HAP-1 (cell line): ENCODE measurements at places on chromosomes 11 and 22.

DNA sequence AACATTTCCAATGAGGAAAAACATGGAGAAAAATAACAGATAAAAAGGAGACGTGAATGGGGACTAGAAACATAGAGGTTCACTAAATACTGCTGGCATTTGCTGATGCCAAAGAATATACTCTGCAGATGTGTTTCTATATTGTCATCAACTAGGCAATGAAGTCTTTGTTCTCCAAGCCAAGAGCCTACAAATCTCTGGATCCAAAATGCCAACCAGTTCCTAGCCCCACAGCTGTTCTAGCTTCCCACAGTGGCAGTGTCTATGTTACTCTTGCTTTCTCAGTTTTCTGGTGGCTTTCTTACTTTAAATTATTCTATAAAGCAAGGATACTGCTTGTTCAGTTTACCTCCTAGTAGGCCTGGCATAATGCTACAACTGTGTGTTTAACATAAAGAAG is 977.9 kb upstream of the CCDC90B start:
- DNase-seq: no peak

- no peak for DNase-seq
Measured at GRCh38 chr22:35220221-35220620, 37.1 kb upstream of the HMGXB4 start.

DNA sequence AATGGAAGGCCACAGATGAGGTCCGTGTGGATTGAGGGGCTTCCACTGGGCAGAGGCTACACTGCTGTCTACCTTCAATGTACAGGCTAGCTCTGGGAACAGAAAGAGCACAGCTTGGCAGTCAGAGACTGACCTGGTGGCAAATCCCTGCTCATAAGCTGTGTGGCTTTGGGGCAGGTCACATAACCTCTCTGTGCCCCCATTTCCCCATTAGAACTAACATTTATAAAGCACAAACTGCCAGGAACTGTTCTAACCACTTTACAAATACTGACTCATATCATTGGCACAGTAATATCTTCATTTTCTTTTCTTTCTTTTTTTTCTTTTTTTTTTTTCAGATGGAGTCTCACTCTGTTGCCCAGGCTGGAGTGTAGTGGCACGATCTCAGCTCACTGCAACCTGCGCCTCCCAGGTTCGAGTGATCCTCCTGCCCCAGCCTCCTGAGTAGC is 3.1 kb downstream of the FOSL1 start:
- no peak for DNase-seq

- peak; percentile 63 for DNase-seq
Measured at GRCh38 chr11:120511116-120511819, at the start of gene GRIK4. GRIK4 (plus strand) TSS chr11:120511748; CDS start chr11:120660319, 148,571 bp downstream.

DNA sequence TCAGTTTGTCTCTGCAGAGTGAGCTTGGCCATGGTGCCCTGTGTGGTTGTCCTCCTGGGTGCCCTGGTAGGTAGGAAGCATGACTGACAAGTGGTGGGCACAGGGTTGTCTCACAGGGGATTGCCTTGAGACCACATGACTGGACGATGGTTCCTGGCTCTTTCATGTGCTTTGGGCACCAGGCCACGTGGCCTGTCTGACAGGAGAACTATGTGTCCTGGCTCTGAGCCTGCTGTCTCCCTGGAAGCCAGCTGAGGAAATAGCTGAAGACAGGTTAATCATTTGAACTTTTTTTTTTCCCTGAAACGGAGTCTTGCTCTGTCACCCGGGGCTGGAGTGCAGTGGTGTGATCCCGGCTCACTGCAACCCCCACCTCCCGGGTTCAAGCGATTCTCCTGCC is 93.2 kb downstream of the LDLRAD3 start:
- DNase-seq: no peak

DNA sequence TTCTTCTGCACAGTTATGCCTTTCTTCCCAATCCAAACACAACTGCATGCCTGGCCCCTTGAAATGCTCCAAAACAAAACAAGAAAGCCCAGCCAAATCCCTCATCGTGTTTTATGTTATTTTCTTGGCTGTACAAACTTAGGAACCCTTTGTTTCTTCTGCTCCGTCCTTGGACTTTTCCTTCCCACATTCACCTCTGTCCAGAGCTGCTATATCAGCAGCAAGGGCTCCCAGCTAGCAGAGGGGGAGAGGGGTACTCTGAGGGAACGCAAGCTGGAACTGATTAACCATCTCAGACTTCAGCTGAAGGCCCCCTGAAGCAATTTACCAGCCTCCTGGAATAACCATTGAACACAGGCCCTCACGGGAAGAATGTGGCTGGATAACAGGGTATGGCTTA is 214.7 kb downstream of the TENM4 start:
- no peak for DNase-seq

GRCh38 chr22:26321469-26321913 is 107.6 kb upstream of the ASPHD2 start:
- no peak for DNase-seq

DNA sequence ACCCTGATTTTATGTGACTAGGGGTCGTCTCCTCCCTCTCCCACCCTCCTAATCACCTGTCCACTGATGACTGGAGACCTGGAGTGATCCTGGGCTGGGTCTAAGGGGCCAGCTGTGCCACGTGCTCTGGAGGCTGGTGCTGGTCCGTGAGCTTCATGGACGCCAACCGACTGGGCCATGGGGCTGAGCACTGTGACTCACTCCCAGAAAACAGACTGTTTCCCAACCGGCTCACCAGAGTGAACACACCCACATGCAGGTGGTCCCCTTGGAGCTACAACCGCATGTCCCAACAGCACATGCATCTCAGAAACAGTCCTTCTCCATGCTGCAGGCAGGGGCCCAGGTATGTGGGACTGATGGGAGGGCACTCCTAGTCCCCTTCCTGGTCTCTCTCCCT is 14.0 kb upstream of the LMO1 start:
- DNase-seq: no peak

- DNase-seq: no peak
Measured at GRCh38 chr22:38218661-38219622, 17.1 kb downstream of the MAFF start.

- DNase-seq: no peak
Measured at GRCh38 chr22:26889802-26890201, 232.4 kb downstream of the MIAT start.

DNA sequence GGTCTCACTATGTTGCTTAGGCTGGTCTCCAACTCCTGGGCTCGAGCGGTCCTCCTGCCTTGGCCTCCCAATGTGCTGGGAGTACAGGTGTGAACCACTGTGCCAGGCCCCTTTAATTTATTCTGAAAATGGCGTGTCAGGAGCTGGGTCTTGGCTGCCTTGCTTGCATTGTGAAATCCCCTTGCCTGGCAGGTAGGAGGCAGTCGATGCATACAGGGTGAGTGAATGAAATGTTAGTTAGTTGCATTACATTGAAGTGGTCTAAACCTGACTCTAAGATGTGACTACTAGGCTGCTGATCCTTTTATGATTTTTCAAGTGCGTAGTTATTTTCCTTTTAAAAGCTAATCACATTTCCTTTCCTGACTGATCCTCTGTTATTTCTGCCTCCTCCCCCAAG is 42.9 kb downstream of the PARVB start:
- no peak for DNase-seq

- no peak for DNase-seq
Measured at GRCh38 chr11:92804388-92804966, 165.0 kb upstream of the MTNR1B start.

- DNase-seq: no peak
Measured at GRCh38 chr11:27274854-27275395, 88.1 kb downstream of the CCDC34 start.

- DNase-seq: no peak
Measured at GRCh38 chr22:46465345-46465720, 72.1 kb downstream of the CELSR1 start.

GRCh38 chr11:80469871-80470270 is 1029.0 kb upstream of the TENM4 start:
- no peak for DNase-seq

DNA sequence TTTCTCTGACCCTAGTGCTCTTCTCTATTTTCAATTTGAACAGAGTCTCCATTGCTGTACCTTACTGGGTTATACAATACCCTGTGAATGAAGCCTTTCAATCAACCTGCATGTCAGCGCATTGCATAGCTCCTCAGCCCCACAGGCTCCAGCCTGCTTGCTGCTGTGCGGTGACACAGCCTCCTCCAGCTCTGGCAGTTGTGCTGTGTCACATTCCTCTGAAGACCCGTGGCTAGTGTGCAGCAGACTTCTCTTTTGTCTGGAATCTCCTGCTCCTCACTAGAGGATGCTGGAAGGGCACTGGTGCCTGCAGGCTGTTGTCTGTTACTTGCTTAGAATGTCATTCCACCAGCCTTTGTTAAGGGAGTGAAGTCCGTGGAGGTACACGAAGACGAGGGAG is 390.1 kb upstream of the B3GAT1 start:
- no peak for DNase-seq

DNA sequence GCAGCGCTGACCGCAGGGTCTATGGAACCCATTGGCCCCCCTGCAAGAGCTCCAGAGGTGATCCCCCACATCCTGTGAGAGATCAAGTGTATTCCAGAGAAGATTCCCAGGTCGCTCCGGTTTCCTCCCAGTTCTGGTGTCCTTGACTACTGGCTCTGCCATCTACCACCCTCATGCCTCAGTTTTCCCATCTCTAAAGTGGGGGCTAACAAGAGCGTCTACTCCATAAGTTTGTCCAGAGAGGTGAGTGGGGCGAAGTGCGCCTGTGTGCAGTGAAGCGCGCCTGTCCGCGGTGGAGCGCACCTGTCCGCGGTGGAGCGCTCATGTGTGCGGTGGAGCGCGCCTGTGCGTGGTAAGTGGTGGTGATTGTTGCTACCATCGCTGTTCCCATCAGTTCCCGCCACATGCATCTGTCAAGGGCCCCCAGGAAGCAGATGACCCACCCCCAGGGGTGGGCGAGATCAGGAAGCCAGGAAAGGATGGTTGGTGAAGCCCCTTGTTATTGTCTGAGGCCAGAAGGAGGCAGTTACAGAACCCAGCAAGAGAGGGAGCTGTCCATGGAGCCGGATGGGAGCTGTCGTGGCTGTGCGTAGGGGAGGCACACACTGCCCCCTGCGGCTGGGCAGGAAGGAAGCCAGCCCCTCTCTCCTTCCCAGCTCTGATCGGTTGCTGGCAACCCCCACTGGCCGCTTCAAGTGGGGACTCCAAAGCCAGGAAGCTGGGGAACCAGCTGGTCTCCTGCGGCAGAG is 73.2 kb upstream of the FGF3 start:
- peak; percentile 30 for DNase-seq

DNA sequence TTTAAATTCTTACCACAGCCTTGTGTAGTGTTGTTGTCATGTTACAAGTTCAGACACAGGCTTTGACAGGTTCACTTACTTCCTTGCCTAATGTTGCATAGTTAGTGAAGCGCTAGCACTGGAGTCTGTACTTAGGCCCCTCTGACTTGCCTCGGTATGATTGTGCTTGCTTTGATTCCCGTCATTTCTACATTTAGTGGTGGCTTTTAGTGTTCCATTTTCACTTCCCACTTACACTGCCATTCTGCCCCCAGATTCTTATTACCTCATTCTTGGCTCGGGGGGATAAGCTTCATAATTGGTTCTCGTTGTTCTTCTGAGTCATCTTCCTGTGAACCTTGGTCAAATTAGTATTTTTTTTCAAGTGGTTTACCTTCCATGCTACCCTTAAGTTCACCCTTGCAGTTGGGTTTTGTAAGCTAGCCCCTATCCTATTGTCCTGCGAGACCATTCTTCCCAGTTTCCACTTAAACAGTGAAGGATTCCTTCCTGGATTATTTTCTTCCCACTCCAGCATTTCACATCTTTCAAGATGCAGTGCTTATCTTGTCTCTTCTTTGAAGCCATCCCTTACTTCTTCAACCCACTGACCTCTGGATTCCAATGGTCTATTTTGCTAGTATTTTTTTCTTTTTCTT is 68.7 kb downstream of the DDX10 start:
- no peak for DNase-seq

DNA sequence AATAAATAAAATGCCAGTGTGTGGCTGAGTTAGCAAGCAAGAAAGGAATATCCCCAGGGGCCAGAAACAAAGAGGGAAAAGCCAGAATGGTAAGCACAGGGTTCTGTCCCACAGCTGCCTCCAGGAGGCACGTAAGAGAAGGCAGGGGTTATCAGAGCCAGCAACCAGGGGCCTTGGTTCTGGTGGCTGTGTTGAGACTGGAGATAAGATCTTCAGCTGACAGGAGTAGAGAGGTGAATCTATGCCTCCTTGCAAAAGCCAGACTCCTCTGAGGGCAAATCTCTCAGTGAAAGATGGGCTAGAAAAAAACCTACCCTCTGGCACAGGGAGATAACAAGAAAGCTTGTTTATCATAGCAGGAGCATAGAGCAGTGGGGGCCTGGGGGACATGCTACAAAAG is 29.8 kb upstream of the NFAM1 start:
- no peak for DNase-seq

DNA sequence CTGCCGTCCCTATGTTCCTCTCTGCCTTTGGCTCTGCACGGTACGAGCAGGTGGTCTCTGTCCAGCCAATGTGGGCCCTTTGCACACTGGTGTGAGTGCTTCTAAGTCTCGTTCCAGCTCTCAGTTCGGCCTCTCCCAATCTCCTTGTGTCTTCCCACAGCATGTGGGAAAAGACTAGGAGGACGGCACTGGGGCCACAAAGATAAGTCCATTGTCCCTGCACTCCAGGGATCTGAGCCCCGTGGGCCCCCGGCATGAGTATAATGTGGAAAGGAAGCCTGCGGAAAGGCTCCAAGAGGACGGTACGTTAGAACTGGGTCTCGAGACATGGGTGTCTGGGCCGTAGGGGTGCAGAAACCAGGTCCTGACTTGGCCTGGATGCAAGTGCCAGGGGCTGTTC is 16.4 kb downstream of the MYEOV start:
- DNase-seq: no peak

DNA sequence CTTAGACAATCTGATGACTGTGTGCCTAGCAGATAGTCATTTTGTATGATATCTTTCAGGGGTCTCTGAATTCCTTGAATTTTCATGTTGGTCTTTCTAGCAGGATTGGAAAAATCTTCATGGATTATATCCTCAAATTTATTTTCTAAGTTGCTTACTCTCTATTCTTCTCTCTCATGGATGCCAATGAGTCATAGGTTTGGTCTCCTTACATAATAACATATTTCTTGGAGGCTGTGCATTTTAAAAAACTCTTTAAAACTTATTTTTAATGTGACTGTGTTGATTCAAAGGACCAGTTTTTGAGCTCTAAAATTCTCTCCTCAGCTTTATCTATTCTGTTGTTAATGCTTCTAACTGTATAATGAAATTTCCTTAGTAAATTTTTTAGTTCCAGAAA is 198.7 kb downstream of the AASDHPPT start:
- no peak for DNase-seq

DNA sequence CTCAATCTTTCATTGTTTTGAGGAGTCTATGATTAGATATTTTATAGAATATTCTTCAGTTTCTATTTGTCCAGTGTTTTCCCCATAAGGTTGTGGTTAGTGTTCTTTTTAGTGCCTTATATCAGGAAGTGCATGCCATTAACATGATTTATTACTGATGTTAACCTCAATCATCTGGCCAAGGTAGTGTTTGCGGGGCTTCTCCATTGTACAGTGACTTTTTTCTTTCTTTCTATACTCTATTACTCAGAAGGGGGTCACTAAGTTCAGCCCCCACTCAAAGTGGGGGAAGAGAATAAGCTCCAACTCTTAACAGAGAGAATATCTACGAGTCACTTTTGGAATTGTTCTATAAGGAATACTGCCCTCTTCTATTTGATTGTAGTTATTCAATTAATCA is 415.8 kb downstream of the DYNC2H1 start:
- DNase-seq: no peak

GRCh38 chr11:32312865-32313403 is 122.4 kb downstream of the WT1 start:
- DNase-seq: peak; percentile 42

GRCh38 chr11:30521297-30522071 is 64.7 kb downstream of the MPPED2 start:
- DNase-seq: no peak

GRCh38 chr22:31279821-31280505 is 12.3 kb downstream of the PIK3IP1 start:
- DNase-seq: no peak
